ENCODE measurements at places on chromosomes 13 and 19.

DNA sequence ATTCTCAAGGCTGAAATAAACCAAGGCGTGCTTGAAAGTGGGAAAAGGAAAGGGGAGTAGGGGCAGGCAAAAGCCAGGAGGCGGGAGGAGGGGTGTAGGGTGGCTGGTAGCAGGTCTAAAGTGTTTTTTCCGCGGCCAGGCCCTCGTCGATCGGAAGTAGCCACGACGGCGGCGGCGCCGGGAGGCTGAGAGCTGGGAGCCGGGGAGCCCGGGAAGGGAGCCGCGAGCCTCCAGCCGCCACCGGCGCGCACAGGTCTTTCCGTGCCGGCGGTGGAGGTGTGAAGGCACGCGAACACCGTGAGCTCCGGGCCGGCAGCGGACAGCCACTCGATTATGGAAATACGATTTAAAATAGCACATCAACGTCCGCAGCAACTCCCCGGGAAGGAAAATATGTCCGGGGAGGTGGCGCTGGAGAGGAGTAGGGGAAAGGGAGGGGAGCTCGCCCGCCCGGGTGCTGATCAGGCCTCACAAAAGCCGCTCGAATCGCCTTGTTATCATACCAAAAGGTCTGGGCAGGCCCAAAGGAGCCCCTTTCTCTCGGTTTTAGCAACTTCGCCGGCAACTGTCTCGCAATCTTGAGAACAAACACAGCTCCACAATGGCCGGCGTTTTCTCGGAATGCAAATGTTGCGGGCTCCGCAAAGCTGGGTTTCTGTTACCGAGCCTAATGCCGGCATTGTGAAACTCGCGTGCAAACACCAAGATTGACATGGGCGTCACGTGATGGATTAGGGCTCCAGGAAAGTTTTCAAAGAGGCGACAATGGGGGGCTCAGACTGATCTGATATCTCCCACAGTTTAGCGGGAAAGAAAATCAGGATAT is 2.9 kb upstream of the PCDH8 start:
- DNase-seq = peak; percentile 40

GRCh38 chr19:49520705-49521319 is 7.0 kb upstream of the RCN3 start:
- no peak for DNase-seq

DNA sequence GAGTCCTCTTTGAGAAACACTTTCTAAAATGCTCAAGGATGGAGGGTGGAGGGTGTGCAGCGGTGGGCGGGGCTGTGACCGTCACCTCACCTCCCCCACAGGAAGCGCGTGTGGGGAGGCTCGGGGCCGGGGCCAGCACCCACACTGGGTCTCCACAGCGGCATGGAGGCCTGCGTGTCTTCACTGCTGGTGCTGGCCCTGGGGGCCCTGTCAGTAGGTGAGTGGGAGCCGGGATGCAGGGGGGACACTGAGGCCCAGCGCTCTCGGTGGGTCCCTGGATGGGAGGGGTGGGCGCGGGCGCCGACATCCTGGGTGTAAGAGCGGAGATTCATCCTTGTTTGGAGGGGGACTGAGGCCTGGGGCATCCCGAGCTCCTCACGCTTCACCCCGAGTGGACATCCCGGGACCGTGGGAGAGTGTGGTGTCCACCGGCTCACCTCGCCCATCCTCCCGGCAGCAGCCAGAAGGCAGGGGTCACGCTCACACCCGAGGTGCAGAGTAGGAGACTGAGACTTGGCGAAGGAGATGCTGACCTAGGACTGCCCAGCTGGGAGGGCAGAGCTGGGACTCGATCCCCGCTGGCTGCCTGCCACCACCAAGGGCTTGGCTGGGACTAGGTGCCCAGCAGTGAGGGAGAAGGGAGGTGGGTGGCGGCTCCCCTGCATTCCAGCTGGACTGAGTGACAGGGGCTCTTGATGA is at the start of gene GZMM:
TSS of gene GZMM (plus strand) at position 144 of the 699 bp plus-strand sequence. CDS start at position 163, 19 bp downstream.
- DNase-seq = no peak

GRCh38 chr13:83007226-83007625 is 875.0 kb downstream of the SLITRK1 start:
- DNase-seq = no peak

DNA sequence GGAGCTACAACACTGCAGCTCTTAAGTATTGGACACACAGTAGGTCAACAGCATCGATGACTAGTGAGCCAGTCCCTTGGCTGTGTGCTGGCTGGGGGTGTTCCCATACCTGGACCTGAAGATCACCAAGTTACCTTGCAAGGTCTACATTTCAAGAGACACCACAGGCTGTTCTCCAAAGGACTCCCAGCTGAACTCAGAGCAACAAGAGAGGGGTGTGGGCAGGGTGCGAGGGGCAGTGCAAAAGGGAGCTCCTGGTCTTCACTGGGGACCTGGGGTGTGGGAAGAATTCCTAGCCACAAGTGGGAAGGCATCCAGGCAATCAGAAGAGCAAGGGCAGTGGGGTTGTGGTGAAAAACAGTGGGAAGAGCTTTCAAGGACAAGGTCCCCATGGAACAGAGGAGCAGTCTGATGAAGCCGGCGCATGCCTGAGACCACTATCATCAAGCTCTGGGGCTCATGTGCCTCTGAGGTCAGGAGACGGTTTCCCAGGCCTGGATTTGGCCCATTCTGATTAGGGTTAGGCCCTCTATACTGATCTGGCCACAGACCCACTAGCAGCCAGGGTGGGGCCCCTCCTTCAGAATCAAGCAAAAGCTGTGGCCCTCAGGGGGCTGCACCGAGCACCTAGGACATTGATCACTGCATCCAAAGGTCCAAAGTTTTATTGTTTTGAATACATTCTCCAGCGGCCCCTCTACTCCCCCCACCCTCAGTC is 4.7 kb upstream of the GSK3A start:
- DNase-seq = no peak

- no peak for DNase-seq
Observed at GRCh38 chr19:53311044-53311443, 22.5 kb upstream of the ZNF845 start.

GRCh38 chr19:39157275-39157996 is 31.9 kb downstream of the PAK4 start:
- DNase-seq = no peak
